ENCODE measurements at places on chromosomes 11 and 22.

DNA sequence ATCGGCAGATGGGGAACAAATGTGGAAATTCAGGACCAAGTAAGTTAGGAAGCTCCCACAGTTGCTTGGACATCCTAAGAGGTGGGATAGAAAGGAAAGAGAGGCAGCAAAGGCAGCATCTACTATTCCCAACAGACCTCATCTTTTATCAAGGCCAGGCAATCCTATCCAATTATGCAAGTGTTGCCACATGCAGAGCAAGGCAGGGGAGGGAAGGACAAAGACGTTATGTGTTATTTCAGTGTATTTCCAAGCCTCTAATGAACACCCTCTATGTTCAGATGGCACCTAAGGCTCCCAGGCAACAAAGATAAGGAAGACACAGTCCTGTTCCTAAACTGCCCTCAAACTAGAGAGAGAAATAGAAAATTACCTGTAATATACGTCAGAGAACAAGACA lies 9.2 kb downstream of the TIGD3 start:
- DNase-seq, result no peak

DNA sequence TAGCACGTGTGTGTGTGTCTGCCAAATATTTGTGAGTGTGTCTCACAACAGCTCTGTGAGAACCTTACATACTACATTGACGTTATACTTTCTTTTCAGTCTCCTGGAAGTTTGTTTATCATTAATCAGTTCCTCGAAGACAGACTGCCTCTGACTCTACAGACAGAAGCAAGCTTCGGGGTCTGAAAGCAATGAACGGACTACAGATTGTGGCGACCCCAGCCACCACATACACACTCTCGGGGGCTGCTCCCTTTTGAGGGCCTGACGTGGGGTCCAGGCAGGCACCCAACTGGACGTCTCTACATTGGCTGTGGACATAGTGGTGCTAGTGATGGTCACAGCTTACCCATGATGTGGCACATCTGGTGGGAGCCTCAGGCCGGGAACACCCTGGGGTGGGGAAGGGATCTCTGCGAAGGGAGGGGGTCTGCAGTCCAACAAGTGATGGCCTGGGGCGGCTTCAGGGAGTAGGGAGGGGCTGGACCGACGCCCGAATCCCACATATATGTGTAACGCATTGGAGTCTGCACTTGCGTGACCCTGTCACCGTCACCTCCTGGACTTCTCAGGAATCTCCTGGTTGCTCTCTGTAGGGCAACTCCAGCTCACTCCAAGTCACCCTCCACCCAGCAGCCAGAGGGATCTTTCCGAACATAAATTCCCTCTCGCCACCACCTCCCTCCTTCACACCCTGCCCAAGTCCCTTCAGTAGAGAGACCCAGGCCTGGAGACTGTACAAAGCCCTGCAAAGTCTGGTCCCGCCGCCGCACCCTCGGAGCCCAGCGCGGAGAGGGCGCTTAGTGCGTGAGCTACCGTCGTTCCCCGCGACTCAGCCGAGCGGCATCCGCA lies 30.4 kb upstream of the TRIM29 start:
- DNase-seq, result no peak

GRCh38 chr22:43441216-43441615 lies 29.4 kb downstream of the MPPED1 start:
- DNase-seq, result no peak

- DNase-seq, result no peak
These were observed 3.5 kb downstream of the KRTAP5-10 start for GRCh38 chr11:71568704-71569349.

GRCh38 chr11:64060861-64061444 lies 25.2 kb downstream of the FLRT1 start:
- peak; percentile 43 for DNase-seq

DNA sequence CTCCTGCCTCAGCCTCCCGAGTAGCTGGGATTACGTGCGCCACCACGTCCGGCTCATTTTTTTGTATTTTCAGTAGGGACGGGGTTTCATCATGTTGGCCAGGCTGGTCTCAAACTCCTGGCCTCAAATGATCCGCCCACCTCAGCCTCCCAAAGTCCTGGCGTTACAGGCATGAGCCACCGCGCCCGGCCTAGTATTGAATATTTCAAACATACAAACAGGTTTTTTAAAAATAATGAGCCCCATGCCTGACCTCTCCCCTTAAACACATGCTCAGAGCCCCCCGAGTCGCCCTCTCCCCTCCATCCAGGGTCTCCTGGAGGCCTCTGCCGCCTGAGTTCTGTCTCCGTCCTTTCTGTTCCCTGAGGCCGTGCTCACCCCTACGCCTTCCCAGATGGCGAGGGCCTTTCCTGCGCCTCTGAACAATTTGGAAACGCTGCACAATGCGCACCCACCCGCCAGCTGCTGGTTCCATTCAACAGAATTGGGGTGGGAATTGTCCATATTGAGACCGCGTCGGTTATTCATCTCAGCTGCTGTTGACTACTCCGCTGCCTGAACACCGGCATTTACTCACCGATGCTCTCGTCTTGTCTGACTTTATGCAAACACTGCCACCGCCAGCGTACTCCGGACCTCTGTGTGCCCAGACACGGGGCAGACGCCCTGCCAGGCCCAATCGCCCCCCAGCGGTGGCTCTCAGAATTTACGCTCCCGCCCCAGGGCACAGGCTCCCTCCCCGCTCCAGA lies 13.6 kb upstream of the RNH1 start:
- DNase-seq, result no peak

GRCh38 chr11:62456630-62457029 lies 37.8 kb downstream of the SCGB1A1 start:
- no peak for DNase-seq

GRCh38 chr11:18696638-18697225 lies 1.8 kb upstream of the TMEM86A start:
- no peak for DNase-seq

GRCh38 chr11:61549662-61550568 lies 31.0 kb downstream of the SYT7 start:
- no peak for DNase-seq

DNA sequence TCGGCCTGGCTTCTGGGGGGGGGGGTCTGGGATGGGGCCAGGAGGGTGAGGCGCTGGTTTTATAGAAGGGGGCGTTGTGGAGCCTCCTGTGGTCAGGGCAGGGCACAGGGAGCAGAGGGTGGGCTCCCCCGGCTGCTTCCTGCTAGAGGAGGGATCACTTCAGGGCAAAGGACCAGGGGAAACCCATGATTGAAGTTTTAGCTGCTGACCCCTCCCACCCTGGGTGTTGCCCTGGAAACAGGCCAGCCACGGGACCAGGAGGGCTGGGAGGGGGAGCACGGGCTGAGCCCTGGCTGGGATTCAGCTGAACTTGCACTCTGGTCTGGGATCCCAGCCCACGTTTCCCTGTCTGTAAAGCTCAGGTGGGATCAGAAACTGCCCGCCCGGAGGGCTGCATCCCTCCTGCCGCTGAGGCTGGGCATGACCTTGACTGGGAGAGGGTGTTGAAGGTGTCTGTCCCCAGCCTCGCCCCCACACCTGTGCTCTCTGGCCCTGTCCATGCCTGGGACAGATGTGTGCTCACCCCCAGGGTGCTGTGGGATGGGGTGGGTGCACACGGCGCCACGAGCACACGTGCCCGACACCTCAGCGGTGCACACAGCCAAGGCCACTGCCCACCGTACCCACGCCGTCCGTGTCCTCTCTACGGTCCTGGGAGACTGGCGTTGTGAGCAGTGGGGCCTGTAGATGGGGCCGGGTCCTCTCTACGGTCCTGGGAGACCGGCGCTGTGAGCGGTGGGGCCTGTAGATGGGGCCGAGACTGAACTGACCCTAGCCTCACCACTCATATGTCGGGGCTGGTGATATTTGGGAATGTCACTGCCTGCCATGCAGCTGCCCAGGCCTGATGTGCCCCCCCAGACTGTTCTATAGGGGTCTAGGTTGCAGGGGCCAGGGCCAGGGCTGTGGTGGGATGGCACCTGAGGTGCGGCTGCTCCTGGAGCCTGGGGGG lies 2.3 kb downstream of the TSPAN4 start:
- DNase-seq, result no peak

GRCh38 chr11:125360066-125360465 lies 136.0 kb downstream of the FEZ1 start:
- DNase-seq, result no peak

- no peak for DNase-seq
These were observed 33.7 kb upstream of the APOBEC3A start for GRCh38 chr22:38923463-38924346.

DNA sequence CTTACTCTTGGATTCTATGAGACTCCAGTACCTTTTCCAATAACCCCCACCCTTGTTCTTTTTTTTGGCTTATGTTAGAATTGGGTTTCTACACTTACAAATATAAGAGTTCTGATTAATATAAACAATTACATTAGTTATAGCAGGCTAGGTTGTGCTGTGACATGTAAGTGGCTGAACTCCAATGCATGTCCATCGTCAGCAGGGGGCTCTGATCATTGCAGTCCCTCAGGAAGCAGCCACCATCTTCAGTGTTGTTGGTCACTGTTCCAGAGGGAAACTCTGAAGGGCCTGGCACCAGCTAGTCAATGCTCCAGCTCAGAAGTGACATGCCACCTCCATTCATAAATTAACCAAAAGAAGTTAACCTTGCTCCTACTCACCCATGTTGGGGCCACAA lies 5.6 kb downstream of the LIPT2 start:
- no peak for DNase-seq

Data from effector memory CD4-positive, alpha-beta T cell (primary cell).